ENCODE measurements at places on chromosomes 5 and 9.
A peak's percentile ranks its signal among the peaks of the same experiment; 100 is the strongest.

- DNase-seq, result no peak
Observed at GRCh38 chr9:24832307-24832706, 286.6 kb upstream of the IZUMO3 start.

DNA sequence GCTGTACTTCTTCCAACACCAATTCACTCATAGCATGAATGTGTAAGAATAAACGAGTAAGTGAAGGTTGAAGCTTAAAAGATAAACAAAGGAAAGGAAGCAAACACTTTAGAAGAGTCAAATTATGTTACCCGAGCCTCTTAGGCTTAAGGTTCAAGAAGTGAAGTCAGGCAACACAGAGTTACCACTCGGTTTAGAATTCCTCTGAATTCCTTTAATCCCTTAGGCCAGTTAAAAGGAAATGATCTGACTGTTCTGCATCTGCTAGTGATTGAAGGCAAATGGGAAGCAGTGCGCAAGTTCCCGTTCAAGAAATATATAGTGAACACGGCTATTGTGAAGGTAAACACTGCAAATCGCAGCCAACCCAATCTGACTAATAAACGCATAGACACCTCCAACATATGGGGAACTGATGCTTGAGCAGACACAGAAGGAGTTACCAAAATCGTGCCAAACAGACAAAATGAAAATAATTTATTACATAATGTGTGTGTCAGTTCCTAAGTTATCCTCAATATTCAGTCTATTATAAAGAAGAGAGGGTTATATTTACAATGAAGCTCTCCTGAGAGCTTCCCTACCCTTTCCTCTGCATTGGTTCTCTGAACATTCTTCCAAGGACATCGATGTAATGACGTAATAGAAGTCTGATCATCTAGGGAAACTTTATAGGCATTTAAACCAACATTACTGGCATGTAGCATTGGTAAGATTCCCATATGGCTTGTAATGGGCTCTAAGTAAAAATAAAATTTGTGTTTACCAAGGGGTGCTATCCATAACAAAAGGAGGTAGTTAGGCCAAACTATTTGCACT is 837.1 kb upstream of the ZNF608 start:
- no peak for DNase-seq

DNA sequence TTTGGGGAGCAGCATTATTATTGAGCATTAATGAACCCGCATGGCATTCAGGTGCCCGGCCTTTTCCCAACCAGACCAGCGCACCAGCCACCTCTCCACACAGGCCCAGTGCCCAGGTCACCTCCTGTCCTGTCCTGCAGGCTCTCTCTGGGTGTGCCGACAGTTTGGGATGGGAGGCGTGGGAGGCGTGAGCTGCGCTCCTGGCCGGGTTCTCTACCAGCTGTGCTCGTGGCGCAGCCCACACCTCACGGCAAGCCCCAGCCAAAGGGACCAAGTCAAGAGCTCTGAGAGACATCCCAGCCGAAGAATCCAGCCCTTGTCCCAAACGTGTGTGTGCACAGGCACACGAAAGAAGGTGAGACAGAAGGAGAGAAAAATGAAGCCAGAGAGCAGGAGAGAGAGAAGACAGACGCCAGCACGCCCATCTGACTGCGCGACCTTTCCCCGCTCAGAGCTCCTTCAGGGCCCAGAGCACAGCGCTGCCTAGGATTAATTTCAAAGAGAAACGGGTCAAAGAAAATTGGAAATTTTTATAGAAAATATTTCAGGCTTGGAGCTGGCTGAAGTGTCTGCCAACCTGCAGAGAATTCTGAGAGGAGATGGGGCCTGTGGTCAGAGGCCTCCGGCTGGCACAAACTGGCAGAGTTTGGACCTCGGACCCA is 81.7 kb downstream of the ADAMTS2 start:
- DNase-seq, result no peak

DNA sequence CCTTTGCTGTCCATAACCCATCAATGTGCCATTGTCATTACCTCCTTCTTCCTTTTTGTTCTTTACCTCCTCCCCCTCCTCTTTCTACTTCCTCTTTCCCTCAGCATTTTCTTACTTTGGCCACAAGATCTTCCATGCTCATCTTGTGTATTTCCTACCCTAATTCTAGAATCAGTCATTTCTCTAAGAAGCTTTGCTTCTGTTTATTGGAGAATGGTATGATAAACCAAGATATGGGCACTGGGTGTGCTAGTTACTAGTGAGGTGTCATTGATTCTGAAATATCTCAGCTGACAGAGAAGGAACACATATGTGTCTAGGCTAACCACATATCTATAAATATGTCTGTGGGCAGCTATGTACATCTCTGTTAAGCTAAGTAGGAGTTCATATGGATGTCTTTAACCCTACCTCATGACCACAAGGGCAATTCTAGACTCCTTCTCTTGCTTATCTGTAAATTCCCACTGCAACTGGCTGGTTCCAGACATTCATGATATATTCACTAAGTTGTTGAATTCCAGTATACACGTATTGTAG is 2051.3 kb upstream of the CDH9 start:
- DNase-seq, result no peak

DNA sequence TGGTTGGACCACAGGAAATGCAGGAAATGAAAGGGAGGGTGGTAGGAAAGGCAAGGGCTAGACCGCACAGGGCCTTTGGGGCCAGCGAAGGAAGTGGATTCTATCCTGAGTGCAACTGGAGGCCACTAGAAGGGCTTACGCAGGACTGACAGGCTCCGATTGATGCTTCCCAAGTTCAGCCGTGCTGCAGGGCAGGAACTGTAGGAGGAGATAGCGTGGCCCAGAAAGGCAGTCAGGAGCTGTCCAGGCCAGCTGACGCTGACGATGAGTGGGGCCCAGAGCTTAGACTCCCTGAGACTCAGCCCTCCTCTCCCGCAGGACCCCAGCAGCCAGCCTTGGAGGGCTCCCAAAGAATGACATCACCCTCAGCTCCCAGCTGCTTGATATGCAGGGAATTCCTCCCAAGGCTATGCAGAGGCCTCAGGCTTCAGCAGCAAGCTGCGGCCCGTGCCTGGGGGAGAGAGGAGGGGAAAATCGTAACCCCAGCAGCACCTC is 48.8 kb downstream of the KCNIP1 start:
- DNase-seq, result no peak

DNA sequence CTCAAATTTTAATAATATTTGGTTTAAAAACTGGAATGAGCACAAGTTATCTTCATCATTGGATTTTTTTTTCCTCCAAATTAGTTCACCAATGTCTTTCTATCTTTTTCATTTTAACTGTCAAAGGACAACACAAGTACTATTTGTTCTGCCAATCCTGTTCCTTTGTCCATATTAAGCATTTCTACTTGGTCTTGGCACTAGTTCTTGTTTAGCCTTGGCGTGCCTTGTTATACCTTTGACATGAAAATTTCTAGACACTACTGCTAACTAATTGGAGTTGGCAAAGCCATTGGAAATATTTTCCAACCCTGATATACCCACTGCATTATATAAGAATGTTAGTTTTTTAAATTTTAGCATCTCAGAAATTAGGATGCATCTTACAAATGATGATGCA is 3.8 kb downstream of the SPINK6 start:
- DNase-seq, result no peak

DNA sequence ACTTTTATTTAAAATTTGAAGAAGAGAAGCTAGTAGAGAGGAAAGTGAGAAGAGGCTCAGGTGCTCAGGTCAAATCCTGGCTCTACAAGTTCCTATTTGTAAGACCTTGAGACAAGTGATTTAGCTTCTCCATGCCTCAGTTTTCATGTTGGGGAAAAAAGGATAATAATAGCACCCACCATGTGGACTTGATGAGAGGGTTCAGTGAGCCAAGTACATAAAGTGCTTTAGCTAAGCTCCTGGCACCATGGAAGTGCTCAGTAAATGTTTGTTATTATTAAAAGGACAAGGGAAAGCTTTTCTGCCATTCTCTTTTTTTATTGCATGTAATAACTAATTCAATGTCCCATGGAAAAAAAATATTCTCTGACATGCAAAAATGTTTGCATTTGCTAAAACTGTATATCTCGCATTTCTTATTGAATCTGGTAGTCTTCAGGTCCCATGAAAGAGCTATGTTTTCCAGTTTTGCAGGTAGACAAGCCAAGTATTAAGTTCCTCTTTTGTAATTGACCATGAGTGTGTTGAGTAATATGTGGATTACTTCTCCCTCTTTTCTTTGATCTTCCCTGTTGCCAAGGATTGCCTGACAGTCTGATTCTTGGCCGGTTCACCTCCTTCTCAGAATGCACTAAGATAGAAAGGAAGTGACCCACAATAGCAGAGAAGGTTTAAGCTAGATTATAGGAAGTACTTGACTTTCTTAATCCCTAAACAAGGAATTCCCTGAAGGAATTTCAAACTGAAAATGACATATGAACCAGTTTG is 45.6 kb upstream of the TRIM32 start:
- no peak for DNase-seq

DNA sequence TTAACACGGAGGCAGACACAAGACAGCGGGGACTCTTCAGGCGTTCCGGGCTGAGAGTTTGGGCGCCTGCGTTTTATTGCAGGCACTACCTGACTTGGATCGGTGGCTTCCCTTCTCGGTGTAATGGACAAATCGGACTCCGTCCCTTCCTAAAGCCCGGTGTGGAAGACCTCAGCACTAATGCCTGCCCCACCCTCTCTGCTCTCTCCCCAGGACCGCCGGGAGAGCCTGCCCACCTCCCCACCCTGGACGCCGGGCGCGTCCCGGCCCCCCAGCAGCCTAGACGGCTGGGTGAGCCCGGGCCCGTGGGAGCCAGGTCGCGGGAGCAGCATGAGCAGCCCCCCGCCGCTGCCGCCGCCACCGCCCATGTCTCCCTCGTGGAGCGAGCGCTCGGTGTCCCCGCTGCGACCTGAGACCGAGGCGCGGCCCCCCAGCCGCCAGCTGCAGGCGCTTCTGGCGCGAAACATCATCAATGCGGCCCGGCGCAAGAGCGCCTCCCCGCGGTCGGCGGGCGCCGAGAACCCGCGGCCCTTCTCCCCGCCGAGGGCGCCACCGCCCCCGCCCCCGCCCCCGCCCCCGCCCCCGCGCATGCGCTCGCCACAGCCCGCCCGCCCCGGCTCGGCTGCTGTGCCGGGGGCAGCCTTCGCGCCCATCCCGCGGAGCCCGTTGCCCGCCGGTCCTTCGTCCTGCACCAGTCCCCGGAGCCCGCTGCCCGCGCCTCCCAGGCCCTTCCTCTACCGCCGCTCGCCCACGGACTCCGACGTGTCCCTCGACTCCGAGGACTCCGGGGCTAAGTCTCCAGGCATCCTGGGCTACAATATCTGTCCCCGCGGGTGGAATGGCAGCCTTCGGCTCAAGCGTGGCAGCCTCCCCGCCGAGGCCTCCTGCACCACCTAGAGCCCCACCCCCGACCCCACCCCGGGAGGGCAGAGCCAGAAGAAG is 4.6 kb upstream of the MYOZ3 start:
- peak; percentile 57 for DNase-seq

DNA sequence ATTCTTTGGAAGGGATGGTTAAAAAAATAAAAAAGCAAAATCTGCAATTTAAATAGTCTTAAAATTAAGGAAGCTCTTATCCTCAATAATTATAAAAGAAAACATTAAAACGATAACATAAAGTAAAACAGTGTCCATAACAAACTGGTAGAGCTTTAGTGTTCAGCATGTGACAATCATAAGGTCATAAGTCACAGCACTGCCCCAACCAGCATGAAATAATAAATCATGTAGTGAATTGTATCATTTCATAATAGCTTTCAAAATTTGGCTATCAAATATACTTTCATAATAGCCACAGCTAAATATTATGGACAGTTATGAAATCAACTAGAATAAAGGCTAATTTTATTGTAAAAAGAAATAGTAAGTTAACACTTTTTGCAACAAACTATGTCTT is 10.0 kb downstream of the NR3C1 start:
- no peak for DNase-seq

DNA sequence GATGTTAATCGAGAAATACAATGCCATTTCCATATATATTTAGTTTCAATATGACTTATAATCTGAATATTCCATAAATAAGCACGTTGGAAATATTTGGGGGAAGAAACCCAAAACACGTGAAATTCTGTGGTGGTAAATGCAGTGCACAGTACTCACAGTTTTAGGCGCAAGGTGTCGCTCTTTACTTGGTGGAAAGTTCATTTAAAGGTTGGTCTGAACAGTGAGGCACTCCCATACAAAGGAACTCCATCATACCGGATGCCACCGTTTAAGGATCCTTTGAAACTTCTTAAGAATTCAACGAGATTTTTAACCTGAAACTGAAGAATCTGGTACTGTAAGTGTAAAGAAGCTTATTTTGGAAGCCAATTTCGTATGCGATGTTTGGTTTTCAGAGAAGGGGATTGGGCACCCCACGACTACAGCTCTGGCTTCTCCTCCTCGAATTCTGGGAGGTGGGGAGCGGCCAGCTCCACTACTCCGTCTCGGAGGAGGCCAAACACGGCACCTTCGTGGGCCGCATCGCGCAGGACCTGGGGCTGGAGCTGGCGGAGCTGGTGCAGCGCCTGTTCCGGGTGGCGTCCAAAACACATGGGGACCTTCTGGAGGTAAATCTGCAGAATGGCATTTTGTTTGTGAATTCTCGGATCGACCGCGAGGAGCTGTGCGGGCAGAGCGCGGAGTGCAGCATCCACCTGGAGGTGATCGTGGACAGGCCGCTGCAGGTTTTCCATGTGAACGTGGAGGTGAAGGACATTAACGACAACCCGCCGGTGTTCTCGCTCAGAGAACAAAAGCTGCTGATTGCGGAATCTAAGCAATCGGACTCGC is at the start of gene PCDHA11:
Gene PCDHA11, plus strand, starts transcription at position 237 of the 834 bp plus-strand sequence. Its CDS starts 147 bp downstream, at position 384.
- DNase-seq, result no peak

DNA sequence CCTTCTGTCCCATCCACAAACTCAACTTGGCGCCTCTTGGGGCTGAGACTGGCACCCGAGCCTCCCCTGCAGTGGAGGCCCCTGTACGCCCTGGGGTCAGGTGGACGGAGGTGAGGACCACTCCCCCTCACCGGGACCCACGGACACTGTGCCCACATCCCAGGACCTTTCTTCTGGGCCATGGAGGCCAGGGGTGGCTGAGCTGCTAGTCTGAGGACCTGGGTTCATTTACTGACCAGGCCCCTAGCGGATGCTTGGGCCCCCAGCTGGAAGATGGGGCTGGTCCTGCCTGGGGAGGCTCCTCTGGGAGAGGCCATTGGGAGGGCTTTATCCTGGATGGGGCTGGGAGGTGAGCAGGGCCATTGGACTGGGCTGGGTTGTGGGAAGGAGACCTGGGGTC is 16.9 kb upstream of the SLC6A19 start:
- DNase-seq, result no peak

GRCh38 chr5:115571441-115571878 is 26.9 kb upstream of the FEM1C start:
- no peak for DNase-seq

DNA sequence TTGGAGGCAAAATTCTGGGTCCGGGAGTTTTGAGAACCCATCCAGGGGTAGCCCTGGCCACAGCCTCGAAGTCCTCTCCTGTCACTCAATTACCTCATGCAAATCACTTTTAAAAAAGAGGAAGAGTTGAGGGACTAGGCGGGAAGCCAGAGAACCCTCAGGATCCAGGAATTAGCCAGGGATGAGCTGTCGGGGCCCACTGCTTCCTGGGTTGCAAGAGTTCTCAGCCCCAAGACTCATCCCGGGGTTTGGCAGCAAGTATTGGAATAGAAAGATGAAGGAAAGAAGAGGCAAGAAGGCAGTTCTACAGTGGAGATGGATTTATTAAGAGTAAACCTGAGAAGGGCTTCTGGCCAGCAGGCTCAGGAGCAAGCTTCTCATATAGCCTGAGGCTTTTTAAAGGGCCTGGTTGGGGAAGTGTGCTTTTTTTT is 25.6 kb downstream of the C9orf50 start:
- no peak for DNase-seq

- DNase-seq, result no peak
Observed at GRCh38 chr9:109914280-109915027, 134.5 kb downstream of the PALM2AKAP2 start.

GRCh38 chr5:60333005-60333571 is 366.9 kb downstream of the DEPDC1B start:
- DNase-seq, result no peak

- DNase-seq, result no peak
Observed at GRCh38 chr5:140040358-140040757, 2.7 kb downstream of the NRG2 start.
